Activated naive CD8-positive, alpha-beta T cell treated with anti-CD3 and anti-CD28 coated beads, Interleukin-2, amount 50 U/mL, for 24 hours (primary cell): ENCODE measurements at places on chromosomes 6 and 20.

DNA sequence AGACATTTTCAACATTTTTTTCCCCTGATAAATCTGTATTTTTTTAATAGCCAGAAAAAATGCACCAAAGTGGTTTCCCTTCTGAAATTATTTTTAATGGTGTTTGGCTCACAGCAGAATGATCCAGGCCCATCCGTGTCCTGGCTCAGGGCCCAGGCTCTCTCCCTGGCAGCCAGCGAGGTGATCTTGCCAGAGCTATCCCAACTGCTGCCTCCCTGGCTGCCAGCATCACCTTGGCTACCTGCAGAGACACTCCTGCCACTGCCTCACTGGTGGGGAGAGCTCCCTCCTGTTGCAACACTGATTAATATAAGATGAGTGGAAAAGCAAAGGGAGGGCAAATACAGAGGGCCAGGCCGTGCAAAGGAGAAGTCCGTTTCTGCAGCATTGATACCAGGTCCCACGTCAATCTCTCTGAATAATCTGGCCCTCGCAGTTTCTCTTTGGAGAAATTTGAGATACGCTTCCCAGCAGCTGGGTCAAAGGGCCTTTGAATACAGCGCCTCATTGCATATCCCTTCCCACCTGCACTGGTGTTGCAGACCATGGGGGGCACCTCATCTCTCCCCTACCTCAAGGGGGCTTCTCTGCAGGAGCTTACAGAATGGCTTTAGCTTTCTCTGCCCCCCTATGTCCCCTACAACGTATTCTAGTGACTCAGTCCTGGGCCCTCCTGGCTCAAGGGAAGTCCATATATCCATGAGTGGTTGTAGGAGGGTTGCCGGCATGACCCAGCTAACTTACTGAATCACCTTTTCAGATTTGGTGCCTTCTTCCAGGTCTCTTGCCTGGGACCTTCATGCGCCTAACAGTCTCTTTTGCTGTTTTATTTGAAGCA, 12.8 kb upstream of the DSTN start:
- H3K27me3 ChIP-seq = no peaks in the 10 kb centered on the region
- H3K4me3 ChIP-seq = no peak overlapping the region
- peak overlapping the region; percentile 12 for H3K27ac ChIP-seq
- no peaks in the 10 kb centered on the region for H3K36me3 ChIP-seq

DNA sequence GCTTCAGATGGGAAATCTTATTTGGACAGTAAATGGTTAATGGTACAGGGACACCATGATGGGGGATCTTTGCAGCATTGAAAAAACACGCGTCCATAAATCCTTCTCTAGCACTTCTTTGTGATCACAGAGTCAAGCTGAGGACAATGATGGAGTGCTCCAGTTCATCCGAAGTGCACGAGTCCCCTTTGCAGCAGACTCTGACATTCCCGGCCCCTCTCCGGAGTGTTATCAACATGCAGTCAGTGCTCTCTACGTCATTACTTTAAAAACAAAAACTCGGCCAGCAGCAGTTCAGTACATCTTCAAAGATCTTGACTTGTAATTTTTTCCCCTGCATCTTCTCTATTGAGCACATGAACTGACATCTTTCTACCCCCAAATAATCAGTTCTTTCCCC, 185.5 kb upstream of the AKAP12 start:
- DNase-seq = no peak
- peaks cover 35% of the 10 kb centered on the region for H3K36me3 ChIP-seq
- H3K4me3 ChIP-seq = no peak overlapping the region
- H3K27ac ChIP-seq = no peak overlapping the region
- H3K27me3 ChIP-seq = no peaks in the 10 kb centered on the region

GRCh38 chr20:30811885-30812671, 445.4 kb upstream of the DEFB115 start:
- no peaks in the 10 kb centered on the region for H3K4me1 ChIP-seq
- no peak overlapping the region for H3K27ac ChIP-seq
- H3K36me3 ChIP-seq = peaks cover 5% of the 10 kb centered on the region
- peaks cover 3% of the 10 kb centered on the region for H3K27me3 ChIP-seq
- DNase-seq = no peak
- no peak overlapping the region for H3K4me3 ChIP-seq

GRCh38 chr6:35146453-35146852, 5.3 kb upstream of the TCP11 start:
- peaks cover 19% of the 10 kb centered on the region for H3K4me1 ChIP-seq
- DNase-seq = peak; percentile 38
- H3K27ac ChIP-seq = no peak overlapping the region

DNA sequence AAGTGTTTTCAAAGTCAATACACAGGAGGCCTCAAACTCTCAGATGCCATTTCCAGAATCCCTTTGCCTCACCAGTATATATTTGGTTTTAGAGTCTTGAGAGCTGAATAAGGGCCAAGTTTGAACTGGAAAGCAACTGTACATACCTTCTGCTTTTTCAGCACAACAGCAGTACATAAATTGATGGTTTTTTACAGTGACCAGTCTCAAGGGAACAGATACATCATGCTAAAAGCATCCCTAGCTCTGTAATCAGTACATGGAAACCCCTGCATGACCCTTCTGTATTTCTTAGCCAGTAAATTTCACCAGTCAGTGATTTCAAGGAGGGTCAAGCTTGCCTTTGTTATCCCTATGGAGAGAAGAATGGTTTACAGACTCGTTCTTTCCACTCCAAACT, 40.6 kb upstream of the ECHDC1 start:
- DNase-seq = no peak
- H3K27ac ChIP-seq = no peak overlapping the region
- H3K36me3 ChIP-seq = no peaks in the 10 kb centered on the region
- no peak overlapping the region for H3K4me3 ChIP-seq
- no peaks in the 10 kb centered on the region for H3K4me1 ChIP-seq

- H3K27ac ChIP-seq = no peak overlapping the region
- peaks cover 7% of the 10 kb centered on the region for H3K36me3 ChIP-seq
- H3K27me3 ChIP-seq = peaks cover under 1% of the 10 kb centered on the region
Observed at GRCh38 chr20:25250508-25250907, 2.6 kb downstream of the PYGB start.

- H3K36me3 ChIP-seq = no peaks in the 10 kb centered on the region
- H3K4me1 ChIP-seq = no peaks in the 10 kb centered on the region
- H3K27me3 ChIP-seq = no peaks in the 10 kb centered on the region
Observed at GRCh38 chr6:139482287-139482686, 107.8 kb upstream of the CITED2 start.

GRCh38 chr6:5116243-5116991, 31.3 kb downstream of the PPP1R3G start:
- DNase-seq = no peak
- no peak overlapping the region for H3K27ac ChIP-seq
- H3K4me3 ChIP-seq = no peak overlapping the region
- H3K4me1 ChIP-seq = no peaks in the 10 kb centered on the region
- H3K27me3 ChIP-seq = no peaks in the 10 kb centered on the region
- peaks cover 3% of the 10 kb centered on the region for H3K36me3 ChIP-seq

GRCh38 chr6:4434655-4435054, 299.3 kb upstream of the ECI2 start:
- H3K27ac ChIP-seq = no peak overlapping the region
- H3K4me3 ChIP-seq = no peak overlapping the region
- no peaks in the 10 kb centered on the region for H3K4me1 ChIP-seq
- no peak for DNase-seq
- H3K27me3 ChIP-seq = peaks cover 12% of the 10 kb centered on the region

- peak overlapping the region; percentile 64 for H3K27ac ChIP-seq
- peak overlapping the region; percentile 97 for H3K4me3 ChIP-seq
- H3K4me1 ChIP-seq = peaks cover 73% of the 10 kb centered on the region
- peaks cover 28% of the 10 kb centered on the region for H3K36me3 ChIP-seq
- no peak for DNase-seq
Observed at GRCh38 chr6:87697581-87698546, 4.2 kb downstream of the AKIRIN2 start.

DNA sequence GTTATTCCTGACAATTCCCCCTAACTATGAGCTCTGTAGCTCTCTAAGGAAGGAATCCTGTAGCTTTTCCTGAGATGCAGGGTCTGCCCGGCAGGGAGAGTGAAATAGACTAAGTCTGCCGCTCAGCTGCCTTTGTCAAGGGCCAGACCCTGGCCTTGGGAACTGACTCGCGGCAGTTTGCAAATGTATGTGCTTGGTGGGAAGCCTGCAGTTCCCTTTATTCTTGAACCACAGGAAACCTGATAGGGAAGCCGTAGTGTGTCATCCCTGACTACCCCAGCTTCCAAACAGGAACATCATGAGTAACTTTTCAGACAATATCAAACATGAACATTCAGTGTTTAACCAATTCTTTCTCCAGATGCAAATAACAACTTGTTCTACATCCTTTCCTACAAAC, 78.7 kb upstream of the IFNGR1 start:
- no peaks in the 10 kb centered on the region for H3K4me1 ChIP-seq
- H3K4me3 ChIP-seq = no peak overlapping the region
- peaks cover 4% of the 10 kb centered on the region for H3K27me3 ChIP-seq
- H3K36me3 ChIP-seq = no peaks in the 10 kb centered on the region
- no peak for DNase-seq

DNA sequence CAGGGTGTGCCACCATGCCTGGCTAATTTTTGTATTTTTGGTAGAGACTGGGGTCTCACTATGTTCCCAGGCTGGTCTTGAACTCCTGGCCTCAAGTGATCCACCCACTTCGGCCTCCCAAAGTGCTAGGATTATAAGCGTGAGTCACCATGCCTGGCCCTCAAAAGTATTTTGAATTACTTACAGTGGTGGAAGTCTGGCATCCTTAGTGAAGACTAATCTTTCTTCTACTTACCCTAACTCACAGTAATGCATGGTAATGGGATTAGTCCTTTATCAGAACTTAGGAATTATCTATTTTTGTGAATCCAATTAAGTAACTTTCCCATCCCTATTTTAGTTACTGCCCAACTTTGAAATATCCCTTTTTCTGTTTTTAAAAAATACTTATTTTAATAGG, 3.9 kb downstream of the RWDD1 start:
- no peak for DNase-seq
- no peak overlapping the region for H3K27ac ChIP-seq
